CD4-positive, alpha-beta T cell (primary cell): ENCODE measurements at places on chromosomes 2 and 18.

GRCh38 chr18:3218819-3219218, 949 bp downstream of the MYOM1 start:
- no peak for DNase-seq

DNA sequence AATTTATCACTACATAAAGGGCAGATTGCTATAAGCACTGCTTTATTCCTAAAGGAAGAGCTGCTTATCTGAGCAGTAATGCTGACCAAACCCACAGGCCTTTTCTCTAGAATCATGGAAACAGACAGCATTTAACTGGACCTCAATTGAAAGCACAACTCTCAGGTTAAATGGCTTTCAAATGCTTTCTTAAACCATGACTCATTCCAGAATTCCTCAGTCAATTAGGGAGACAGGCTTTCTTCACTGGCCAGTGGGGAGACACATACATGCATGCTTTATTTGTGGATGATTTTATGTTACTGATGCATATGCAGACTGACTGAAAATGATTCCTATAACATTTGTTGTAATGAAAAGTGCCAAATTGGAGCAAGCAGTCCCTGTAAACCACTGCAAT, 114.6 kb downstream of the ACVR1 start:
- DNase-seq, result no peak

GRCh38 chr2:5791371-5791770, 99.2 kb downstream of the SOX11 start:
- DNase-seq, result no peak

- DNase-seq, result no peak
These were observed 21.4 kb downstream of the ALMS1 start for GRCh38 chr2:73406996-73407395.

DNA sequence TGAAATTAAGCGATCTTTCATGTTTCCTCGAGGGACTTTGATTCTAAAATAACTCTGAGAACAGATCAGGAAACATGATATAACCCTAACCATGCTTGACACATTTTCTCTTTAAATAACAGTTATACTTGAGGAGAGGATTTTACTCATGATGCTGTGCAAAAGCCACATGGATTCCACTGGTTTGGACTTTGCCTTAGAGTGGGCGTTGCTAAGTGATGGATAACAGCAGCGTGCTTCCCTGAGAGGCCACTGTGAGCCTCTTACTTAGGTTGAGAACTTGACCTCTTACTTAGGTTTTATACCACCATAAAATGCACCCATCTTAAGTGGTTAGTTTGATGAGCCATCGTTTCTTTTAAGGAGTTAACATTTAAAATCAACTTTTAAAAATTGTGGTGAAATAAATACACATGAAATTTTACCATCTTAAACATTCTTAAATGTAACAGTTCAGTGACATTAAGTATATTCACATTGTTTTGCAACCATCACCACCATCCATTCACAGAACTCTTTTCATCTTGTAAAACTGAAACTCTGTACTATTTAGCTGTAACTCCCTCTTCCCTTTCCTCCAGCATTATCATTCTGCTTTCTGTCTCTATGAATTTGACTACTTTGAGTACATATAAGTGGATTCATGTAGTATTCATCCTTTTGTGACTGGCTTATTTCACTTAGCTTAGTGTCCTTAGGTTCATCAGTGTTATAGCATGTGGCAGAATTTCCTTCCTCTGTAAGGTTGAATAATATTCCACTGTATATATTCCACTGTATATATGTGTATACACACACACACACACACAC, 22.6 kb downstream of the ANXA4 start:
- DNase-seq, result no peak

DNA sequence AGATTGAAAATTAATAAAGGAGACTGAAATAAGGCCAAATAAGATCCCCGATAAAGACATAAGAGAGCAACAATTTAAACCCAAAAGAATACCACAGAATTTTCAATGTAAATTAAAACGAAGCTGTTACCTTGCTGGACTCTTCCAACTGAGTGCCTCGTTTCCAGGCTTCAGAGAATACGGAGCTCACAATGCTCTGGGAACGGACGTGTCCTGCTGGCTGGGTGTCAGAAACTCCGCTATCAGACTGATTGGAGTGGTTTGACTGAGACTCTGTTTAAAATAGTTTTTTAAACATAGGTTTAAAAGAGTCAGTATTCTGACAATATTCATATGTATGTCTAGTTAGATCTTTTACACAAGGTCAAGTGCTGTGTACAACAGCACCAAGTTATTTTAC, 90.4 kb downstream of the RAPH1 start:
- no peak for DNase-seq

DNA sequence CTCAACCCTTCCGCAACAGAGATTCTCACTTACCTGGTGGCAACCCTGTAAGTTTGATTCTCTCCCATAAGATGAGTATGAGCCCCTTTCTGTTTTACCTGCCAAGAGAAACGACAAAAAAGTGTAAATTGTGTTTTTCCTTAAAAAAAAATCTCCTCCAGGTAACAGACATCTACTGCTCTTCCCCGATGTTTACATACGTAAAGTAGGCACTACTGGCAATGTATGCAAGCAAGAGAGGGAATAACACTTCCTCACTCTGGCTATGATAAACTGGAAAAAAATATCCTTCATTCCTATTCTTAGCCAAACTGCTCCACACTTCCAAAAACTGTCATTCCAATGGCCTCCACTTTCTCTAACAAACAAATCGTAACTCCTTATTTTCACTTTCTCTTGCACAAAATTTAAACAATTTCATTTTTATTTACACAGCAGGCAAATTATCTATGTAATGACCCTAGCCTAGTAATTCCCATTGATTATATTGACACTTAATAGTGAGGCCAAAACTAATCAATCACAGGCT, 184.5 kb downstream of the TCF4 start:
- DNase-seq, result no peak

DNA sequence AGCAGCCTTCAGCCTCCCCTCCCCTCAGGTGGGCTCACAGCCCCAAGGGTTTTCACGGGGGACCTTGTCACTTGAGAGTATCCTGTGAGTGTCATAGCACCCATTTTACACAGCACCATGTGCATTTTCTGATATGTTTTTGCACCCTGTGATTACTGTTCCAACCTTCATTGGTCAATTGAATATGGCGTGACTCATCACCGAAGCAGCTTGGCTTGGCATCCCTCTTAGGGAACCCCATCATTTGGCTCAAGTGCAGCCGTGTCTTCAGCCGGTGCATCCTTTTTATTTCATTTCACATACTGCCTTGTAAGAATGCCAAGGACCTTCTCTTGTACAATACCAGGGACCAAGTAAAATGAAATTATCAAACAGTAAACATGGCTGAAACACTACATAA, 57.6 kb downstream of the NPAS2 start:
- DNase-seq, result no peak

DNA sequence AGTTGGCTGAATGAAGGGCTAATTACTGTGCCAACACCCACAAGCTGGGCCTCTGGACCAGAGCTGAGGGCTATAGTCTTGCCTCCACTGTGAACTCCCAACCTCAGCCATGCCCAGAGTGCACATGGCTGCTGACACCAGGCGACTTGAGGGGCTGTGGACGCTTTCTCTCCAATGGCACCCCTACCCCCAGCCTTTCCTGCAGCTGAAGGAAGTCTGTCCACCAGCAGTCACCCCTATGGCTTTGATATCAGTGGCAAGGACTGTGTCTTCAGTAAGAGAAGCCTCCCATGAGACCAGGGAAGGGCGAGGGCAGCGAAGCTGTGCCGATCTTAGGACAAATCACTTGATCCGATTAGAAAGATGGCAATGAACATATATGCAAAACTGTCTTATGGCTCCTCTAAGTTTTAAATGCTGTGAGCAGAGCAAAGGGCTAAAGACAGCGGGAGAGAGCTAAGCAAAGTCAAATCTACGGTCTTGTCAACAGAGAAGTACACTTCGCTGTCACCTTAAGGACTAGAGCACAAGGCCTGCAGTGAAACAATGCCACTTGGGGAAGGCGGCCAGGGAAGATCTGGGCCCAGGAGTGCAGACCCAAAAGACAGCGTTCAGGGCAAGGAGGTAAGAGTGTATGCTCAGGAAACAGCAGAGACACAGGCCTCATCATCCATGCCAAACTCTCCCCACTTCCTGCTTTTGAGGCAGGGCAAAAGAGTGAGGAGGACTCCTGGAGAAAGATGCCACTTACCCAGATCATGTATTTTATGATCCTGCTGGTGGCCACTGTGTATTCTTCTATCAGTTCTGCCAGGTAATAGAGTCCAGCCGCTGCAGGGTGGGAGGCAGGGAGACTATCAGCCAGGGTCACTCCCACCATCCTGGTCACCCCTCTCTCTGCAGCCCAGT, 1.5 kb downstream of the TEX261 start:
- no peak for DNase-seq

GRCh38 chr2:122636097-122636496, 880.6 kb downstream of the TSN start:
- DNase-seq, result no peak

DNA sequence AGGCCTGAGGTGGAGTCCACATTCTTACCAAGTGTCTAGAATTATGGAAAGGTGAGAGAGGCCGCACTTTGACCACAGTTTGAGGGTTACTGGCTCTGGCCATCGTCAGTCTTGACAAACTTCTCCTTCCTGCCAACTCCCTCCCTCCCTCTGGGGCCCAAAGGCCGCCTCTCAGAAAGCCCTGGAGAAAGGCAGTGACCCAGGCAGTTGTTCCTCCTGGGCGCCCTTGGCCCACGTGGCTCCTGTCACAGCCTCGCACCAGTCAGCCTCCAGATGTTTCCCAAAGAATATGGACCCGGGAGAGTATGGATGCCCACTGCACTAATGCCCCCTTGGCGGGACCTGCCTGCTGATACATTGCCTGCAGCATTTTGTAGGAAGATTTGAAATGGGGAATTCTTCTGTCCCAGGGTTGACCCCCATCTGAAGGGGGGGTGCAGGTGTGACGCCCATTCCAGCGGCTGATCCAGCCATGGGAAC, 61.7 kb downstream of the ASB1 start:
- DNase-seq, result no peak

GRCh38 chr2:121260370-121261154, 24.4 kb downstream of the TFCP2L1 start:
- DNase-seq, result no peak

GRCh38 chr2:149741646-149742045, 154.1 kb upstream of the MMADHC start:
- DNase-seq, result no peak

- DNase-seq, result no peak
These were observed 617.4 kb downstream of the BCL11A start for GRCh38 chr2:59936048-59936447.

- DNase-seq, result no peak
These were observed 19.6 kb downstream of the DHX57 start for GRCh38 chr2:38856165-38856564.
